Activated naive CD4-positive, alpha-beta T cell treated with anti-CD3 and anti-CD28 coated beads, Interleukin-2, amount 50 U/mL, for 16 hours (primary cell): ENCODE measurements at places on chromosomes 3 and 15.

- no peak for DNase-seq
Observed at GRCh38 chr3:61912158-61912557, 350.8 kb downstream of the PTPRG start.

- no peak for DNase-seq
Observed at GRCh38 chr3:191770541-191770940, 309.6 kb downstream of the PYDC2 start.

GRCh38 chr15:71279757-71280141 lies 164.5 kb downstream of the THSD4 start:
- no peak for DNase-seq

DNA sequence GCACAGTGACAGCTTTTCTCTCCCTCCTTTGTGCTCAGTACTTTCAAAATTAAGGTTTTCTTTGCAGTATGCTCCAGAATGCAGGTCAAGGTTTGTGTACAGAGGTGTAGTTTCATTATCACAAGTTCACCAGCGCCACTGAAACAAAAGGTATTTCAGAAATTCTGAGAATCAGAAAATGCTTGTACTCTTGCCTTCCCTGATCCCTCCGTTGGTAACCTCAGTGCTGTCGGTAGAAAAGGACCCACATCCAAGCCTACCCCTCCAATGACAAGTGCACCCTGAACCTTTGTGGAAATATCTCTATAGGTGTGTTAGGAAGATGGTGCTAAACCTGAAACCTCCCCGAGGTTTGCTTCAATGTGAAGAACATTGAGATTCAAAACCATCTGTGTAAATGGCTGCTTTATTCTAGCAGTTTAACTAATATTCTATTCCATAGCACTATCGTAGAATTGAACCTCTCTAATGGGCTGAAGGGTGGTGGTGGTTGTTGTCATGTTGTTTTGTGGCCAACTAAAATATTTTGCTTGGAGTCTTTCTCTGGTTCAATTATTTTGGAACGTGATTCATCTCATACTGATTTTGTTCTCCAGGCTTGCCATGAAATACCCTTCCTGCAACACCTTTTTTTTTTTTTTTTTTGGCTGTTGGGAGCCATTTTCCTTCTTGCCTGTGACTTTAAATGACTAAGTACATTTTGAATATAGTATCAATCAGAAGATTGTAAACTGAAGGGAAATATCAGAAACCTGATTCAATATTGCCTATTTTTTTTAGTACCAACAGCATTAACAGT lies 20.7 kb downstream of the ZBTB38 start:
- no peak for DNase-seq

GRCh38 chr3:40864146-40864782 lies 335.0 kb upstream of the CTNNB1 start:
- DNase-seq, result no peak

GRCh38 chr15:32784581-32784980 lies 66.8 kb downstream of the GREM1 start:
- DNase-seq, result no peak

- DNase-seq, result no peak
Observed at GRCh38 chr15:90099868-90100831, 2.1 kb downstream of the IDH2 start.

- DNase-seq, result no peak
Observed at GRCh38 chr3:29144361-29144760, 136.5 kb upstream of the RBMS3 start.

DNA sequence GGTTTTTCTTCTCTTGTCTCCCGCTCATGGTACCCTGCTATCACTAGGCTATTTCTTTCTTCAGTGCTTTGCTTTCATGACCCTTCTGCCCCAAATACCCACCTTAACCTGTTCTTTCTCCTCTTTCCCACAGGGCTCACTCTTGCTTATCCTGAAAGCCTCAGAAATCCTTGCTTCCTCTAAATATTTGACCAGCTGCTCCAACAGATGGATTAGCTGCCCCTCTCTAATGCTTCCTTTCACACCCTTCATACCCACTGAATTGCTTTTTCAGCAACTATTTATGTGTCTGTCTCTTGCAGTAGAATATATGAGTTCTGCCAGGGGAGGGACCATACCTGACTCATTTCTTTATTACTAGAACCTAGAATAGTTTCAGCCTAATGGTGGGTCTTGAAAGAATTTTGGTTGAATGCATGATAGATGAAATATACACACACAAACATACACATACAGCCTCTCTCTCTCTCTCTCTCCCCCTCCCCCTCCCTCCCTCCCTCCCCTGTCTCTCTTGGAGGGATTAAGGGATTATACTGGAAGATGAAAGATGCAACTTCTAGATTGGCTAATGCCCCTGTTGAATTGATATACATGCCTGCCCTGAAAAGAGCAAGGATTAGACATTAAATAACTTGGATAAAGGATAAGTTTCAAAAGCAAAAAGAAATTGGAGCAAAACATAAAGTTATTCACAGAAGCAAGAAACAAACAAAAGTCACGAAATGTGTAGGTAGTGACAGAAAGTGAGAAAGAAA lies 95.0 kb upstream of the GADL1 start:
- DNase-seq, result no peak

DNA sequence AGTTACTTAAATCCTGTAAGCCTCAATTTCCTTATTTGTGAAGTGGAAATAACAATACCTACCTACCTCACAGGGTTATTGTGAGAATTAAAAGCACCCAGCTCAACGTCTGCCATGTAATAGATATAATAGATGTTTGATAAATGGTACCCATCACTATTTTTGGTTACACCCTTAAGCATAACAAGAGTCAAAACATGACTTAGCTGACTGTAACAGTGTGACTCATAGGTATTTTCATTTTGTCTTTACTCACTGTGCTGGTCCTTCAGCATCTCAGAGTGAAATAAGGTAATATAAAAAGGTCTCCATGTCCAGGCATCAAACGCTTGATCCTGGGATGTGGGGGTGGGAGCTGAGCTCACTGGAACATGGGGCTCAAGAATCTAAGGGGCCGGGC lies 3.1 kb downstream of the CPLX3 start:
- no peak for DNase-seq

GRCh38 chr3:98734306-98734705 lies 28.8 kb upstream of the ST3GAL6 start:
- no peak for DNase-seq

DNA sequence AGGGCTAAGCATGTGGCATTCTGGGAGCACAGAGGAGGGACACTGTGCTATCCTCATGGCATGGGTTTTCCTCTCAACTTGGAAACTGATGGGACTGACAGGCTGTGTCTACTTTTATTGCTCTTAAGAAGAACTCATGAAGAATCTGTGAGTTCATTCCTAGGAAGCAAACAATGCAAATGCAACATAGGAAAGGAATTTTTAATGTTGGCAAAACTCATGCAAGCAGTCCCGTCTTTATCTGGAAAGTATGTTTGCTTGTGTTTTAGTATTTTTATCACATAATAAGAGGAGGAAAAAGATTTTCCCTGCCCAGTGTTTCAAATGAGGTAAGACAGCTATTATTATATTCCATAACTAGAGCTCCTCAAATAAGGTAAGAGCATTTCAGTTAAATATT lies 89.7 kb downstream of the TRIM42 start:
- no peak for DNase-seq

DNA sequence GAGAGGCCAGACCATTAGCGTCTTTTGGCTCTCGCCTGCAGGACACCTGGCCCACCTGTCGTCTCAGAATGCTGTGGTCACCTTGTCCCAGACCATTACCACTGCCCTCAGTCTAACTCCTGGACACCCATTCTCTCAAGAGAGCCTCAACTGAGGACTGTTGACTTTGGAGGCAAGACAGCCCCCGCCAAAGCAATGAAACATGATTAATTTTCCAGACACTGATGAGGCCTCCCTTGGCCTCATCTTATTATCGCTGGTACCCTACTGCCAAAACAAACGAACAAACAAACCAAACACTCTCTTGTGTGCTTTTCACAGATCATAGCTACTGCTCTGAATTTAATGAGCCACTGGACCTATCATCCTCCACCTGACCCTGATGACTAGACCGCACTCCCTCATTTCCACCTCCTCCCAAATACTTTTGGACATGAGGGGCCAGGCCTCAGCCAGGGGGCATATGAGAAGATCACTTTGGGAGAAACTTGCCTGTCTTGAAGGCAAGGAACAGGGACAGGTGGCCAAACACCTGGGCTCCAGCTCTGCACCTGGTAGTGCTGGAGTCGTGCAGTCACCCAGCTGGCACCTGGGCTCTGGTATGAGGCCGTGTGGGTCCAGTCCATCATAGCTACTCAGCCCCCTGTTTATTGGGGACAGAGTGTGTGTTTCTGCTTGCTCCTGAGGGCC lies 27.6 kb downstream of the ALS2CL start:
- no peak for DNase-seq

DNA sequence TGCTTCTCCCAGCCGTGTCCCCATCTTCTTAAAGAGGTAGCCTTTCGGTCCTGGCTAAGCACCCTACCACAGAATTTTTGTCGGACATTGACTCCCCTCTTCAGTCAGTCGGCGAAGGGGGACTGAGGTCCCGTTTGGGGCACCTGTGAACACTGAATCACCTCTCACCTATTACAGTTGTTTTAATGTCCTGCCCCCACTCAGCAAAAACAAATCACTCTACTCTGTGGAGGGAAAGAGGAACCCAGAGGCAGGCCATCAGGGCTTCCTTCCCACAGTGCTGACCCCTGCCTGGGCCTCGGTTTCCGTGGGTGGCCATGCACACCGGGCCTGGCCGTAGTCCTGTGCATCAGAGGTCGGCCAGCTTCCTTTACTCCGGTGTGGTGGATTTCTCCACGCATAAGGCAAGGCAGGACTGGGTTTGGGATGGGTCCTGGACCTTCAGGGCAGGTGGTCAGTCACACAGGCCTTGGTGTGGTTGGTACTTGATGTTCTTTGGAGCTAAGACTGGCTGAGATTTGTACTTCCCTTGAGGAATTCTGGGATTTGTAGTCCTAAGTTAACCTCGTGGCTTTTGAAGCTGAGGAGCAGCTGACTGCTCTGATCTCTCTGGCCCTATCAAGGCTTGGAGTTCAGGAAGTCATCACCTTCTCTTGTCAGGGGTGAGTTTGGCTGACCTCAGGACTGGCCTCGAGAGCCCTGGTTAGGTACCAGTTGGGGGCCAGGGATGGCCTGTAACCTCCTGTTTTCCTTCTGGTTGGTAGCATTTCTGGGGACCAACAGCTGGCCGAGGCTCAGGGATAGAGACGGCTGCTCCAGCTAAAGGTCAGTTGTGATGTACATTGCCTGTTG lies 627 bp upstream of the FAM131A start:
- DNase-seq, result no peak

DNA sequence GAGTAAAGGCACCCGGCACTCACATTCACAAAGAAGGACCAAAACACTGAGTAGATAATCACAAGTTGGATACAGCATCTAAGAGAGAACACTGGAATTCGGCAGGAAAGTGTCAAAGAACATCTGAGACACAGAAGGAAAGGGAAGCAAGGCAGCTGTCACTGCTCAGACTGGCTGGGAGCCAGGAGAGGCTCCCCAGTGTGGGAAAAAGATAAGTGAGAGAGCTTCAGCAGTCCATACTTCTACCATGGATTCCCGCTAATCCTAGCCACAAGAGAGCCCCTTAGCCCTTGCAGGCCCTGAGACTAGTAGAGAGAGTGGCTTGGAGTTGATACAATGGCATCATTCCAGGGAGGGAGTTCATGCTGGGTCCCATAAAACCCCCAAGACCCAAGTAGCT lies 36.7 kb upstream of the CP start:
- DNase-seq, result no peak

GRCh38 chr15:65050270-65050669 lies 5.1 kb downstream of the SLC51B start:
- DNase-seq, result no peak

DNA sequence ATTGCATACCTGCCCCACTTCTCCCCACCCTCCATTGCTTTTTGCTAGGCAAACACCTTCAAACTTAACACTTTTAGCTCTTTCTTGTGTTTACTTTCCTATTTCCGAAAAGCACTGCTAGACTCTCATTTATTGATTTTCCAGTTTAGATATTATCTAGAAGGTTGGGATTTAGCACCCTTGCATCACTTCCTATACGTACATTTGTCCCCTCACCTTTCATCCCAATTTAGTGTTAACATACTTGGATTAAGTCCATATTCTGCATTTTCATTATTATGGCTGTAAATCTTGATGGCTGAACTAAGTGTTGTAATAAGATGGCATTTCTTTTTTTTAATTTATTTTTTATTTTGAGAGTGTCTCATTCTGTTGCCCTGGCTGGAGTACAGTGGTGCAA lies 39.5 kb downstream of the GOLGA6L10 start:
- DNase-seq, result no peak

- no peak for DNase-seq
Observed at GRCh38 chr15:64878705-64879104, 33.0 kb upstream of the ANKDD1A start.

GRCh38 chr3:2568929-2569328 lies 470.3 kb downstream of the CNTN4 start:
- DNase-seq, result no peak

- DNase-seq, result no peak
Observed at GRCh38 chr3:149967086-149967685, 3.5 kb downstream of the PFN2 start.

DNA sequence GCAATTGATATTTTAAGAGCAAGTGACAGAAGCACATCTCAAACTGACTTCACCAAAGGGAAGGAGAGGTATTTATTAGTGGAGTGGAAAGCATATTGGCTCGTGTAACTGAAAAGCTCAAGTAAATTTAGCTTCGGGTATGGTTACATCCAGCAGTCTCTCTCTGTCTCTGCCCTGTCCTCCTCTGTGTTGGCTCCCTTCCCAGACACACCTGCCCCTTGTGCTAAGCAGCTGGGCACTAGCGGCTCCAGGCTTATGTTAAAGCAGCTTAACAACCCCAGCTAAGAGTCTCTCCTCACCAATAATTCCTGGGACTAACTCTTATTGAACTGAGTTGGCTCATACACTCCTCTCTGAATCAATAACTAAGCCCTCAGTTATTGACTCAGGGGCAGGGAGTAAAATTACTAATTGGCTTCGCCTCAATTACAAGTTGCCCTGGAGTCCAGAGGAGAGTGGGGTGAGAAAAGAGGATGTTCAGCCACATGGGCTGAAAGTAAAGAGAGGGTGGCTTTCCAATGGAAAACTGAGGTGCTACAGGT lies 12.8 kb upstream of the SH3BP5 start:
- DNase-seq, result no peak

GRCh38 chr3:175558261-175558660 lies 699.1 kb downstream of the NAALADL2 start:
- no peak for DNase-seq

DNA sequence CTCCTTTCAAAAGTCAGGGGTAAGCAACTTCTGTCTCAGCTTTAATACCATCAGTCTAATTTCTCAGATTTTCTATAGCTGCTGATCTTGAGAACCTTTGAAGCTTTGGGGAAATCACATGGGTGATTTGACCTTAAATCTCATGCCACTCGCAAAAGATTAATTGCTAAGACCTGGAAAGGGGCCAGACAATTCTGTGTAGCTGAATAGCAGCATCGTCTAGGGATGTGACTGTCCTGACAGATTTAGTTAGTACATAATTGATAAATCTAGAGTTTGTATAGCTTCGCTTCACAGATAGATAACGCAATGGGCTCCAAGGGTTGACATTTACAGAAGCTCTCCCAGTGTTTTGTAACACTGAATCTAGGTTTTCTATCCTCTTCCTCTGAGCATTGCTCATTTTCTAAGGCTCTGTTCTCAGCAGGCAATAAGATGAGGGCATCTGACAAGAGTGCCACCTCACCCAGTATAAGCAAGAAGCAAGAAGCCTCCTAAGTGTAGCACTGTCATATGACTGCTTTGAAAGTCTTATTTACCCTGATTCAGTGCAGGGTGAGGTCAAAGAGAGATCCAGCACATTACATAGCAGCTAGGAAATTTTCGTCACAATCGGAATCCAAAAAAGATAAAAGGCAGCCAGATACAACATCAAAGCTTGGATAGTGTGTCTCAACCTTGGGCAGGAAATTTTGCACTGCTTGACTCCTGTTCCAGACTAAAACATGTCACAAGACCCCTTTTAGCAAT lies 47.7 kb upstream of the DUT start:
- DNase-seq, result no peak
